ENCODE measurements at places on chromosomes 7 and 10.

DNA sequence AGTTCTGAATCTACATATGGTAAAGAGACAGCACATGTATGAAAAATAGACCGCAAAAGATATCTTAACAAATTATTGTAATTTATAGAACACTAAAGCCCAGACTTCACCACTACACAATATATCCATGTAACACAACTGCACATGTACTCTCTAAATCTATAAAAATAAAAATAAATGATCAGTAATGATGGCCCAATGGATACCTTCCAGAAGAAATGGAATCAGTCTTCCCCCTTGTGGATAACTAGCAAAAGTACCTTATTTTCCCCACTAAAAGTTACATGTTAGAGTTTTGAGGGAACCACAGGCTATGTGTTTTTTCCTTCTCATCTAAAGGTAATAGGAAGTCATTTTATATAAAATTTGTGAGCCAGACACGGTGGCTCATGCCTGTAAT, 25.7 kb downstream of the C7orf25 start:
- DNase-seq: no peak

- DNase-seq: no peak
Measured at GRCh38 chr7:13144673-13145072, 457.2 kb downstream of the ARL4A start.

DNA sequence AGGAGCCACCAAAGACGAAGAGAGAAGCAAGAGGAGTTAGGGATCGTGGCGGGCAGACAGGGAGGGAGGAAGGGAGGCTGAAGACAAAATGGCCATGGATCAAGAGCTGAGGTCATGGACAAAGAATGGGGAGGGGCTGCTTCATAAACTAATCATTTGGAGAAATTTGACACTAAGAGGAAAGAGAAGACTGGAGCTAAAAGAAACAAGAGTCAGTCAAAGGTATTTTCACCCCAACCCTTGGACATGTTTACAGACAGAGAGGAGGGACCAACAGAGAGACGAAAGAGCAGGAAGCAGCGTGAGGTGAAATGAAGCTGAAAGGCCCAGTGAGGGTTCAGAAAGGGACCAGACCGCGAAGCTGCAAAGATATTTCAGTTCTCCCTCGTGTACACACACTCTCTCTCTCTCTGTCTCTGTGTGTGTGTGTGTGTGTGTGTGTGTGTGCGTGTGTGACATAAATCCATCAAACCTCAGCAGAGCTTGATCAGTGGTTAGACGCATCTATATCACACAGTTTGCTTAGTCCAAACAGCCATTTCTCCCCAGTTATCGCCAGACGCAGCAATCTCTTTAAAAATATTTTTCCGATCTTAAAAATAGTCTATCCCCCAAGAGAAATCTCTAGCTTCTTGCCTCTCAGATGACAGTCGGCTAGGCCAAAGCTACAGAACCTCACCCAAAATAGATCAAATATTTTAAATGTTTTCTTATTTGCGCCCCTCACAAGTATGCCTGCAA, 12.5 kb upstream of the CALD1 start:
- no peak for DNase-seq

DNA sequence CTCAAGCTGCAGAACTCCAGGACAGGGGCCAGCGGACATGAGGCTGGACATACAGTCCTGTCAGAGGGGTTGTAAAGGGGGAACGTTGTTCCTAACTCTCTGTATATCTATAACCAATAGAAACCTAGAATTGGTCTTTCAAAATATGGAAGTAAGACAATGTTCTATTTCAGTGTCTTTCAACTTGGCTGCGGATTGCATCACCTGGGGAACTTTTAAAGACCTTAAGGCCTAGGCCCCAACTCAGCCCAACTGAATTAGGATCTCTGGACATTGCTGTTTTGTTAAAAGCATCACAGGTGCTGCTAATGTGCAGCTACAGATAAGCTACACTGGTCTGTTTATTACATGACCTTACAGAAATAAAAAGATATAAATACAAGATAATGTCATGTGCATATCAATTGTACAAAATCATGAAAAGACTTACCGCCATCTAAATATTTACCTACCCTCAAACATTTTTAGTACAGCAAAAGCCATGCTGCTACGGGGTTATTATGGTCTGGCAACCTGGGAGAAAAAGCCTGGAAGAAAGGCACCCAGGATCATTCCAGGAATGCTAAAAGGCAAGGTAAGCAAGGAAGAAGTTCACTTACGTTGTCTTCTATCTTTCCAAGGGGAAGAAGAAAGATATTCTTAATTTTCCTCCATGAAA, 169.1 kb downstream of the RAPGEF5 start:
- DNase-seq: no peak

DNA sequence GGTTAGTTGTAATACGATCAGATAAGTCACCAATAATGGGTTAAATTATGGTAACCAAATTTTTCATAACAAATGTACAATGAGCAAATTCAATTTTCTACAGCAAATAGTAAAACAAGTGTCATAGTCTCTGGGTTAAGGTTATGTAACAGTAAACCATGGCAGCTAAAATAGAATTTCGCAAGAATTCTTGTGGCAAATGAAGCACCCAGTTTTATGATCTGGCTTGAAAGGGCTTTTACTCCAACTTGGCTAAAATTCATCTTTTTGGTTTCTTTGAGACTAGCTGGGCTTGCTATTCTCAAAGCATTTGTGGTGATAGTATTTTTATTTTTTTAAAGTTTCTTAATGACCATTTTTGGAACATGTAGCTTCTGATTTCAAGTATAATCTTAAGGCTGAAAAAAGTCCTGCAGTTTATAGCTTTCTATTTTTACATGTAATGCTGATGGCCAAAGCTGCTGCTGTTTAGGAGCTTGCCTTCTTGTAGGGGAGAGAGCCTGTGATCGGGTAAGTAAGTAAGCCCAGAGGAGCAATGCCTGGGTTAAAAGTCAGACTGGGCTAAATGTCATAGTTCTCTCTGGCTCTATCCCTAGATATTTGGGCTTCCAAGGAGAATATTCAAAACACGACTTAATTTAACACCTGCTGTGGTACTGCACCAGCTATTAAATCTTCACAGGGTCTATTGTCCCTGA, 55.5 kb upstream of the SYPL1 start:
- no peak for DNase-seq

DNA sequence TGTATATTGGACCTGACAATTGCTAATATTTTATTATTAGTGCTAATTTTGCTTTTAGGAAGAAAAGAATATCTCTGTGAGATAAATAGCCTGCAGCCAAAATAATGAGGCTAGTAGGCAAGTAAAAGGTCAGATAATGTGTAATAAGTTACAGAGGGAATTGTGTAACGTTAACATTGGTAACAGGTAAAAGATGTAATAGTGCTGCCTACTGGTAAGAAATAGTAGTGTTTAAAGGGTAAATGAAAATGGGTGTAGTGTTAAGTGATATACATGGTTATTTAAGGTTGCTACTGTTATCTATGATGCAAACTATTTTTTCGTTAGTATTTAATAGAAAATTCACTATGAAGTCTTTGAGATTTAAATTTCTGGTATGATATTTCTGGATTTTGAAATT, 9.2 kb upstream of the FOXP2 start:
- no peak for DNase-seq

DNA sequence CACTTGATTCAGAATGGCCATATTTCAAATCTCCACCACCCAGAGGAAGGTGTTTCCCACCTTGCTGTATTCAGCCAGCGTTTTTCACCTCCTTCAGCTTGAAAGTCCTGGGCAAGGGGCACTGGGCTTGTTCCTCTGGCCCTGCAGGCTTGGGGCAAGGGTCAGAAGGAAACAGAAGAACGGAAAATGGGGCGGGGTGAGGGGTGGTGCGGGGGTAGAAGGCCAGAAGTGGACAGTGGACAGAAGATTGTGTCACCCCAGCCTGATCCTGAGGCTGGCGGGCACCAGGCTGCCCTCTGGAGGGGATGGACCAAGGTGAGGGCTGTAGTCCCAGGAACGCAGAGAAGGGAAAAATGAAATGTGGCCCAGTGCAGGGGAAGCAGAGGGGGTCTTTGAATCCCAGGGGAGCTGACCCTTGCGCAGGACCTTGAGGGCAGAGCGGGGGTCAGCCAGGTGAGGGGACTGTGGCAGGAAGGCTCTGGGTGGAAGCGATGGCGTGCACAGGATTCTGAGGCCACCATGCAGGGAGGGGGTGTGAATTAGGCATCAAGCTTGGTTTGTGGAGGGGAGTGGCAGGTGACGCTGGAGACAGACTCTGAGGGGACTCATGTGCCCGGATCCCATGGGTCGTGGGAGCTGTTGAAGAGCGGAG, 23.0 kb downstream of the TMEM120A start:
- DNase-seq: no peak

DNA sequence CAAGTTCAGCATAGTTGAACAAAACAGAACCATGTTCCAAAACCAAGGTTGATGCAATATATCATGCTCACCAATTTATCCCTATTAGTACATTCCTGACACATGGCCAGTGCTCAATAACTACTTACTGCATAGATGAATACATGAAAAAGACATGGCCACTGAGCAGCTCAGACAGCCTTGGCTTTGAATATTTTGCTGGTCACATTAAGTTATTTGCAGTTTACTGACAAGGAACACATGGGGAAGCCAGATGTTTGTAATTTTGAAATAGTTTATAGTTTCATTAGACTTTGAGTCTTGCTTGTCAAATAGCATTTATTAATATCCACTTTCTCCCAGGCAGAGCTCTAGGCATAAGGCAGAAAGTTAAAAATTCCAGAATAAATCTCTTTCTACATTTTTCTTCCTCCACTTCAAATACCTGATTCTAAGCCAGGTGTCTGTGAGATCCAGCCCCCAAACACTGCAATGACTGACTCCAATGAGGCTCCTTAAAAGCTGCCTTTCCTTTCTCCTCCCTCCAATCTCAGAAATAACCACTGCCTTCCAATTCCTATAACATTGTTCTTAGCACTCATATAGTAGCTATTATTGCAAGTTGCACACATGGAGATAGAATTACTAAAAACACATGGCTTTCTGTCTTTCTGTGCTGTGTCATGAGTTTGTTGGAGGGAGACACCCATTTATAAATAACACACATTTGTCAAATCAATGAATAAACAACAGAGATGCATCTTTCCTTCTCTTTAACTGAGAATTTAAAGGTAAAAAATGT, 91.3 kb downstream of the PCGF5 start:
- DNase-seq: no peak

Data from stimulated activated CD8-positive, alpha-beta memory T cell treated with anti-CD3 and anti-CD28 coated beads, Interleukin-15, amount 100 ng/mL, for 48 hours (primary cell).